ENCODE measurements at places on chromosomes 1 and 21.

DNA sequence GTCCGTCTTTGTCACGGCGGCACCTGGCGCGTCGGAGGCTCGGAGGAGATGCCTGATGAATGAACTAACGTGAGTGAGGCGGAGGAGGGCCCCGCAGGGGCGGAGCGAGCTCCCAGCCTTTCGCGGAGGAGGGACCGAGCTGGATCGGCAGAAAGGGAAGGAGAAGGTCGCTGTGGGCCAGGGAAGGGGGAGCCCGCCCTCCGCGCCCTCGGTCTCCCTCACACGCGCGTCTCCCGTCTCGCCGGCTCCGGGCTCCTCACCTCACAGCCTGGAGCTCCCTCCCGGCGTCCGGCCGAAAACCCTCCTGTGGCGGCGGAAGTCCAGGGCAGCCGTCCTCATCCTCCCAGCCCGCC is 519 bp downstream of the ZNF496 start:
- DNase-seq, result peak; percentile 81

- DNase-seq, result no peak
Measured at GRCh38 chr1:14748151-14748550, 149.7 kb downstream of the KAZN start.

DNA sequence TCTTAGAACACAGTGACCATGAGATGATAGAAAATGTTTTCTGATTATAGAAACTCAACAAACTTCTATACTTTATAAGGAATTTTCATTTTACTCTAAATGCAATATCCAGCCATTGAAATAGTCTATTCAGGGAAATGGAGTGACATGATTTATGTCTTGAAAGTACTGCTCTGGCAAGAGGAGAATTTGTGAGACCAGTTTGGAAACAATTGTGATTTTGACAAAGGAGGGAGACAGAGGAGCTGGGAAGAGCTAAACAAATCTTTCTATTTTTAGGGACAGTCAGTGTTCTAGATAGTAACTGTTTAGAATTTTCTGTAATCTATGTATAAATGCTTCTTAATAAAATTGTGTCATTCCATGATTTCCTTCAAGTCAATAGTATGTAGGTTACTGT is 252.3 kb downstream of the FMN2 start:
- DNase-seq, result peak; percentile 31

DNA sequence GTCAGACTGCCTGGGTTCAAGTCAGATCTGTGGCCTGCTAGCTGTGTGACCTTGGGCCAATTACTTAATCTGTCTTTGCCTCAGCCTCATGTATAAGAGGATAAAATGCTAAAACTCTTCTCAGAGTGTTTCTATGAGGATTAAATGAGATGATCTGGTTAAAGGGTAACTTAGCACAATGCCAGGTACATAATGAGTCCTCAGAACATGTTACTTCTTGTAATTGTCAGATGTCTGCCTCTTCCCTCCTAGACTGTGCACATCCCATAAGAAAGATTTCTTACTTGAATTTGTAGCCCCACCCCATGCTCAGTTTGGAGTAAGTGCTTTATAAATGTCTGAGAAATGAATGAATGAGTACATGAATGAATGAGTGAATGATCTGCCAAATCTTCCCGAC is 34.6 kb upstream of the HIVEP3 start:
- no peak for DNase-seq

GRCh38 chr1:45654540-45655280 is 30.9 kb upstream of the CCDC17 start:
- no peak for DNase-seq

DNA sequence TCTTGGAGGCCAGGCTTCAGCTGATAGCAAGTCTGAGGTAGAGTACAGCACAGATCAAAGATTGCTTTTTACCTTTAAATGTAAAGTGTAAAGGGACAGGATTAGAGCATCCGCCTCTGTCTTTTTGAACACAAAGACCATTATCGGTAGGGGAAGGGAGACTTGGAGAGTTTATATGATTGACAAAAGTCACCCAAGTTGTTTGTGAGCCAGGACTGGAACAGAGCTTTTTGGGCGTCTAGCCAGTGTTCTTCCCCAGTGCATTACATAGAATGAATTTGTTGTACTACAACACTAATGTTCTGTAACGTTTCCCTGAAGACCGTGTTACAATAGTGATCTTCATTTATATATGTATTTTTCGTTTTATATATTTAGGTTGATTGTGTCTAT is 9.3 kb upstream of the PIGC start:
- no peak for DNase-seq

DNA sequence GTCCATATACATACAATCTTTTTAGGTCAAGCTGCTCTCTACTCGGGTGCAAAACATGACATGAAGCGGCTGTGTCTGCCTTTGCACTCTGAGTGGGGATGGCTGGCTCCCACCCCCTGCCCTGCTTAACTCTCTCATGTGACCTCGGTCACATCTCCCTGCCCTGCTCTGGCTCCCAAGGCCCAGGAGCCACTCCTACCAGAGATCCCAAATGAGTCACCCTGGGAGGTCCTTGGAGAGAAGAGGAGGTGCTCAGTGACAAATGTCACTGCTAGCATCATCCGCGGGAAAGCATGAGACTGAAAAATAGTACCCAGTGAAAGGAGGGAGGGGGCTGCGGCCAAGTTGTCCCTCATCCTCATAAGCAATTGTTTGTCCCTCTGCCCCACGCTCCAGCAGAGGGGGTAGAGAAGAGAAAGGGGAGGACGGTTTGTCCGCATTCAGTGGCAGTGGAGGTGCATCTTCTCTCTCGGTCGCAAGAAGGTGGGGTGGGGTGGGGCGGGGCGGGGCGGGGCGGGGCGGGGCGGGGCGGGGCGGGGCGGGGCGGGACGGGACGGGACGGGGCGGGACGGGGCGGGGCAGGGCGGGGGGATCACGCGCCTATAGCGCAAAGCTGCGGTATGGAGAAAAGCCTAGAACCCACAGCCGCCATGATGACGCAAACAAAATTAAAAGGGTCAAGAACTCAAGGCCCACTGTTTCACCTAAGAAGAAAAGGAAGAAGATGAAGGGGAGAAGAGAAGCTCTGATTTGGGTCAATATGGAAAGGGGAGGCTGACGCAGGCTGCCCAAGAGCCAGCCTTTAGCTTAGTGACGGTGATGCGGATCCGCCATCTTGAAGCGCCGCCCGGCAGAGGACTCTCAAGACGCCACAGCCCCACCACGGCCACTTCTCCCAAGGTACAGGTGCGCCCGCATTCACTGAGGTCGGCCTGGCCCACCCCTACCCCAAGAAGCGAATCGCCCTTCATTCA is 66.2 kb downstream of the CD46 start:
- DNase-seq, result no peak

GRCh38 chr1:26857473-26858060 is 5.4 kb upstream of the SFN start:
- no peak for DNase-seq

GRCh38 chr1:119883826-119884225 is 12.5 kb downstream of the ADAM30 start:
- DNase-seq, result no peak

DNA sequence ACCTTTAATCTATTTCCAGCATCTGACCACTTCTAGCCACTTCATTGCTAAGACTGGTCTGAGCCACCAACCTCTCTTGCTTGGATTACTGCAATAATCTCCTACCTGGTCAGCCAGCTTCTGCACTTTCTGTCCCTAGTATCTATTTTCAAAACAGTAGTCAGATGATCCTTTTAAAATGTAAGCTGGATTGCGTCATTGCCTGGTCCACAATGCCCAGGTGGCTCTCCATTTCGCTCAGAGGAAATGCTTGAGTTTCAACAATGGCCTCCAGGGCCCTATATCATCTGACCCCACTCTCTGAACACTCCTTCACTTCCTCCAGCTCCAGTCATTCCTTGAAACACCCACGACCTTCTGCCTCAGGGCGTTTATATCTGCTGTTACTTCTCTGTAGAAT is 2.3 kb downstream of the FYB2 start:
- DNase-seq, result no peak

DNA sequence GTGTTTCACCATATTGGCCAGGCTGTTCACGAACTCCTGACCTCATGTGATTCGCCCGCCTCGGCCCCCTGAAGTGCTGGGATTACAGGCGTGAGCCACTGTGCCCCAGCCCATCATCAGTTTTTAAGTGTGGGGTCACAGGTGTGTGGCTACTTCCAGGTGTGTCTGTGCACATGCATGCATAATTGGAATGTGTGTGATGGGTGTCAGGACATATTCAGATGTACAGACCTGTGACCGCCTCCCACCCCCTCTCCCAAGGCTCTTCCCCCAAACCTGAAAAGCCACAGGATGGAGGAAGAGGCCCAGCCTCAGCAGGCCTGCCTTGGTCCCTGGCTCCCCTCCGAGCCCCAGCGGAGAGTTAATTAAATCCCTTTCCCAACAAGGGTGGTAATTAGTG is 37.3 kb upstream of the CSF3R start:
- DNase-seq, result peak; percentile 89

GRCh38 chr1:168554603-168555483 is 11.0 kb upstream of the XCL2 start:
- no peak for DNase-seq

DNA sequence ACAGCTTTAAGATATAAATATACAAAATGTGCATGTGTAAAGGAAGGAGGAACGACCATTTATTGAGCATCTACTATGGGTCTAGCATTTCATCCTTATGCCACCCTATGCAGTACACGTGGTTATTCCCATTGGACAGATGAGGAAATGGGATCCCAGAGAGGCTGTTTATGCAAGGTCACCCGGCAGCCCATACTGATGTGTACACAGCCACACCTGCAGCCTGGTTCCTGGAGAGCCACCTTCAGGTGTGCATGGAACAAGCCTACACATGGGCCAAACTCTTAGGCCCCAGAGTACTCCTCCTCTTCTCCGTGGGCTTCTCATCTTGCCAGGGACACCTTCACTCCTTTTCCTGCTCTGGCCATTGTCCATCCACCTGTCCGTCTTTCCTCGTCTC is 108.8 kb downstream of the PAX7 start:
- no peak for DNase-seq

GRCh38 chr1:99808391-99809115 is 41.6 kb upstream of the AGL start:
- DNase-seq, result peak; percentile 83

DNA sequence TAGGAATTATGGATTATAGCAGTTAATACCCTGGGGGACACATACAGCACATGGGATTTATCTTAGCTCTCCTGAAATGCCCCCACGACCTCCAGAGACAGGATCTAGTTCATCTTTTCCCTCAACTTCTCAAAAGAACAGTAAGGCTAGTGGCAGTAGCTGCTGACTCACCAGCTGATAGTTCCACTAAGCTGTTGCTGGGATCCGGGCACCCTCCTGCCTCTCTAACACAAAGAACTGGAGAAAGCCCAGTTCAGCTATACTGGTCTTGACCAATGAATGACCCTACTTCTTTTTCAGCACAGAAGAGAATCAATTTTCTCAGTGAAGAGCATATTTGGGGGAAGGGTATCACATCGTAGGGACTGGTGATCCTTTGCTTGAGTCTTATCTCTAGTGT is 84.1 kb downstream of the PGBD5 start:
- DNase-seq, result no peak

- peak; percentile 22 for DNase-seq
Measured at GRCh38 chr1:10490286-10490970, 15.7 kb downstream of the PEX14 start.

- no peak for DNase-seq
Measured at GRCh38 chr1:22846458-22846857, 126.2 kb downstream of the LACTBL1 start.

DNA sequence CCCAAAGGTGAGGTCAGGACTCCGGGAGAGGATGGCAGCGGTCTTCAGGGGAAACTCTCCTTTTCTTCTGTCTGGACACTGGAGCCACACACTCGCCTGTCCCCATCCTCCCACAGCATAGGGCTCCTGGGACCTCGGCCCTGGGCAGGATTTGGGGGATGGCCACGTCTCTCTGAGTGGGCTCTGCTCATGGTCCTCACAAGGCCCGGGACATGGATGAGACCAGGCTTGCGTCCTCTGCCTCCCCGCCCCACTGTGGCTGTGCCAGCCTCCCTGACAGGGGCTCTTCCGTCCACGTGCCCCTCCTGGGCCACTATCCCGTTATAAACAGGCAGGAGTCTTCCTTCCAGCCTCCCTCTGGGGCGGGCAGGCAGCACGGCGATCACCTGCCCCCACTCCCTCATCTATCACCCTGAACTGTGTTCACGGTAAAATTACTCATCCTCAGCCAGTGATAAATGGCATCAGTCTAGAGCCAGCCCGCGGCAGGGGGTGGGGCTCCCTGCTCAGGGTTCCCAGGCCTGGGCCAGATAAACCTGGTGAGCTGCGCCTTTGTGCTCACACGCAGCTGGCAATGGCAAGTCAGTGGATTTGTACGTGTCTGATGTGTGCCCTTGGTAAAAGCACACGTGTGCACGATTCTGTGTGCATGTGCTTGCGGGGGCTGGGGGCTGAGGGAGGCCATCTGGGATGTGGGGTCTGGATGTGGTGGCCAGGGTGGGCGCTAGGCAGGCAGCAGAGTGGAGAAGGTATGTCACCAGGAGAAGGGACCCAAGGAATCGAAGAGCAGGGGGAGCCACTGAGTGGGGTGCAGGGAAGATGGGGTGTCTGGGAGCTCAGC is 12.6 kb upstream of the SAMD11 start:
- peak; percentile 68 for DNase-seq

- DNase-seq, result no peak
Measured at GRCh38 chr21:35399706-35400105, 350.6 kb upstream of the RUNX1 start.

DNA sequence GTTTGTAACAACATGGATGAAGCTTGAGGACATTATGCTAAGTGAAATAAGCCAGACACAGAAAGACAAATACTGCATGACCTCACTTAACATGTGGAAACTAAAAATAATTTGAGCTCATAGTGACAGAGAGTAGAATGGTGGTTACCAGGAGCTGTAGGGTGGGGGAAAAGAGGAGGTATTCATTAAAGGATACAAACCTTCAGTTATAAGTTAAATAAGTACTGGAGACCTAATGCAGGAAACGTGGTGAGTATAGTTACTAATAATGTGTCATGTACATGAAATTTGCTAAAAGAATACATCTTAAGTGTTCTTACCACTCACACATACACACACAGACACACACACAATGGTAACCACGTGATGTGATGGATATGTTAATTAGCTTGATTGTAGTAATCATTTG is 86.7 kb downstream of the NGF start:
- no peak for DNase-seq

GRCh38 chr1:235821361-235821981 is 45.2 kb downstream of the LYST start:
- DNase-seq, result peak; percentile 23

DNA sequence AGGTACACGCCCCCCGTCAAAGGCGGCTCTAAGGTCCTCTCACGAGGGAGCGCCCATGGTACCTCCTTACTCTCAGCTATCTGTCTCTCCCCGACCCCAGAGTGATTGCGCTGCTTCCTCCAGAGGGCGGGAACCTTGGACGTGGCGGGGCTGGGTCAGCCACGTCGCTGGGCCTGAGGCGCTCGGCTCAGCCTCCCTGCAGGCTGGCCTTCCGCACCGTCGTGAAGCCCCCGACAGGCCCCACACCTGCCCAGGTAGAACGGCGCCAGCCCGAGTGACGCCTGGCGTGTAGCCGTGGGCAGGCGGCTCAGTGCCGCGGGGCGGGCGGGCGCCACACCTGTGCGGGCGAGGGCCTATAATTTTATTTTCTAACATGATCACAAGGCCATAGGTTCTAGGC is 122.2 kb upstream of the BEND5 start:
- no peak for DNase-seq

GRCh38 chr1:24705260-24706073 is 39.8 kb upstream of the CLIC4 start:
- DNase-seq, result peak; percentile 98
